Activated T-helper 17 cell treated with anti-CD3 and anti-CD28 coated beads, Interleukin-2, amount 50 U/mL, for 72 hours (primary cell): ENCODE measurements at places on chromosomes 3 and 15.

- no peak overlapping the region for H3K4me3 ChIP-seq
- peaks cover 19% of the 10 kb centered on the region for H3K27me3 ChIP-seq
- H3K36me3 ChIP-seq, result no peaks in the 10 kb centered on the region
- H3K4me1 ChIP-seq, result no peaks in the 10 kb centered on the region
These were observed 127.6 kb downstream of the FBLN2 start for GRCh38 chr3:13676356-13677017.

GRCh38 chr3:172201136-172201869, 161.9 kb downstream of the FNDC3B start:
- H3K27me3 ChIP-seq, result no peaks in the 10 kb centered on the region
- no peak overlapping the region for H3K27ac ChIP-seq

DNA sequence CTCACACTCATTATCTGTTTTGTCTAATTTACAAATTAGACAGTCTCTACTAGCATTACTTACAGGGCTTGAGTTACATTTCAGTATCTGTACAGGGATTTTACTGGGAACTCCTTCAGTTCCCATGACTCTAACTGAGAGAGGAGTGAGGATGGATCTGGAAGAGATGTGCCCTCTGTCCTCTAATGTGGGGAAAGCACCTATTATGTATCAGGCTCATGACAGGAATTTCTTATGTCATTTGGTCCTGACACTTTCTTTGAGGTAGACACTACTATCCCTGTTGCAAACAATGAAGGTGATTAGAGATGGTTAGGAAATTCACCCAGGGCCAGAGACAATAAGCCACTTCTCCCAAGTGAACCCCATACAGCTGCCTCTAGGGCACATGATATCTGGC, 10.9 kb upstream of the NCKIPSD start:
- H3K4me1 ChIP-seq, result peaks cover 10% of the 10 kb centered on the region
- H3K27me3 ChIP-seq, result no peaks in the 10 kb centered on the region
- no peak for ATAC-seq
- no peak overlapping the region for H3K4me3 ChIP-seq
- peak overlapping the region; percentile 43 for H3K27ac ChIP-seq

DNA sequence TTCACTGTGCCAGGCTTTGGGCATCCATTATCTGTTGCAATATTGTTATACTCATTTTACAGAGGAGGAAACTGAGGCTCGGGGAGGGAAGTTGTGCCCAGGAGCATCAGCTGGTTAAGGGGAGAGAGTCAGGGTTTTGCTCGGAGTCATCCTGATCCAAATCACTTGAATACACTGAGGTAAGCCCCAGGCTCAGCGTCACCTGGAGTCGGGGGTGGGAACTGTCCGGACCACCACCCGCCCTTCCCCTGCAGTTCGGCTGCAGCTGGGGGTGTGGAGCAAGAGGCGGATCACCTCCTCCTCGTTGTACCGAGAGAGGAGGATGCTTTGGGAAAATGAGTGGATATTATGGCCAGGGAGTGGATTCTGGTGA, 646 bp downstream of the HRH1 start:
- no peaks in the 10 kb centered on the region for H3K36me3 ChIP-seq
- H3K4me3 ChIP-seq, result peak overlapping the region; percentile 28
- no peak for ATAC-seq
- no peak overlapping the region for H3K27ac ChIP-seq

- H3K4me3 ChIP-seq, result no peak overlapping the region
- no peaks in the 10 kb centered on the region for H3K36me3 ChIP-seq
- no peaks in the 10 kb centered on the region for H3K27me3 ChIP-seq
- peaks cover 29% of the 10 kb centered on the region for H3K4me1 ChIP-seq
- no peak for ATAC-seq
- H3K27ac ChIP-seq, result no peak overlapping the region
These were observed 767 bp downstream of the EPM2AIP1 start for GRCh38 chr3:36991923-36992805.

- H3K27ac ChIP-seq, result no peak overlapping the region
- H3K36me3 ChIP-seq, result no peaks in the 10 kb centered on the region
- ATAC-seq, result no peak
- no peak overlapping the region for H3K4me3 ChIP-seq
- H3K27me3 ChIP-seq, result peaks cover 18% of the 10 kb centered on the region
These were observed 72.6 kb upstream of the CTXND1 start for GRCh38 chr15:80324545-80325080.

GRCh38 chr3:94070341-94070911, 7.6 kb downstream of the NSUN3 start:
- peaks cover 92% of the 10 kb centered on the region for H3K36me3 ChIP-seq
- ATAC-seq, result peak; percentile 41
- peaks cover 49% of the 10 kb centered on the region for H3K4me1 ChIP-seq
- no peaks in the 10 kb centered on the region for H3K27me3 ChIP-seq
- H3K27ac ChIP-seq, result peak overlapping the region; percentile 82
